Activated naive CD4-positive, alpha-beta T cell (primary cell): ENCODE measurements at places on chromosomes 2 and 18.

DNA sequence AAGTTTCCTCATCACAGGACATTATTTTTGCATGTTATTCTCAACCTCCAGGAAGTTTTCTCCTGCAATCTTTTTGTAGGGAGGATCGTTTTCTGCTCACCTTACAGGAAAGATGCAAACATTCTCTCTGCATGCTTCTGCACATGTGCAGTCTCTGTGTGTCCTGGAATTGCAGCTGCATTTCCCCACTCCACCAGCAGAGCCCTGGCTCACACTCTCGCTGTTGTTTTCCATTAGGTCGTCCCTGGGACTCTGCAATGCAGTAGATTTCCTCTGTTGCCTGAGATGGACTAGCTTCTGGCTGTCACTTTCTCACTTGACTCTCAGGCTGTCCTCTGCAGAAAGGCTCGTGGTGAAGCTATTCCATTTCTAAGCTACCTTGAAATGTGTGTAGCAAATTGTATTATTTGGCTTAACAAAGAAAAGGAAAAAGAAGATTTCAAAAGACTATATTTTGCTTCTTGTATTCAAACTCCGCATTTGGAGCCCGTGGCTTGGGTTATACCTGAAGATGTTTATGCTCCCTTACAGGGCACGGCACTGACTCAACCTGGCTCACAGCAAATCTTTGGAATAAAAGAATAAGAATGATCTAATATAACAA, 346.7 kb downstream of the RAD51AP2 start:
- no peak for DNase-seq

DNA sequence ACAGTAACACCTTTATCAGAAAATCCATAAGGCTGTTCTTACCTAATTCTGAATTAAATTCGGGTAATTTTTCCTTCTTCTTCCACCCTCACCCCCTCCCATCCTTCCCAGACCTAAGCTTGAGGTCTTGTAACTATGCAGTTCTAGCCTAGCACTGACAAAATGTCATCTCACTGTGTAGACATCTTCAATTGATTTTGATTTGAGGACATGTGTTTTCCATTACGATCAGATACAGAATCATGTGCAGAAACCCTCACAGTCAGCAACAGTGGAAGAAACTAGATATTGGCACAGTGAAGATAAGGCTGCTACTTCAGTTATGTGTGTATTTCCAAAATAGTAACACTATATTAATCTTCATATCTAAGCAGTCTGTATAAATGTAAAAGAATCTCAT, 244.6 kb downstream of the THSD7B start:
- DNase-seq, result no peak

GRCh38 chr2:3476321-3476984, 42.9 kb downstream of the ADI1 start:
- DNase-seq, result no peak

GRCh38 chr2:223889229-223889628, 51.8 kb upstream of the AP1S3 start:
- DNase-seq, result no peak

- no peak for DNase-seq
These were observed 104.6 kb downstream of the ACKR3 start for GRCh38 chr2:236674238-236674637.
